Mesothelial cell of epicardium (in vitro differentiated cells): ENCODE measurements at places on chromosomes 7 and 10.
A peak's percentile ranks its signal among the peaks of the same experiment; 100 is the strongest.

DNA sequence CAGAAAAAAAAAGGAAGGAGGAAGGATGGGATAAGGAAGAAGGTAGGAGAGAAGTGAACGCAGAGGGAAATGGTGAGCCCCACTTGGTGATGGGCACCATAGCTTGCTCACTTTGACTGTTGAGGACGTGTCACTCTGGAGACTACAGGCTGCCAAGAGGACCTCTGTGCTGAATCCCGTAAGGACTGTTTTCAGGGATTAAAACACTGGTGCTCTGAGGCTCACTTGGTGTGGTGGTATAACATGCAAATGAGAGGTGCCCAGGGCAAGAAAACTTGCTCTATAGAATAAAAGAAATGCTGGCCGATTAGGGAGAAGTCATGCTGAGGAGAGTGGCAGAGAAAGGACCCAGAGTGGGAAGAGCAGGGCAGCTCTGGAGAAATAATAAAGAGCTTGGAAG is 5.3 kb upstream of the IL2RA start:
- no peak for DNase-seq

DNA sequence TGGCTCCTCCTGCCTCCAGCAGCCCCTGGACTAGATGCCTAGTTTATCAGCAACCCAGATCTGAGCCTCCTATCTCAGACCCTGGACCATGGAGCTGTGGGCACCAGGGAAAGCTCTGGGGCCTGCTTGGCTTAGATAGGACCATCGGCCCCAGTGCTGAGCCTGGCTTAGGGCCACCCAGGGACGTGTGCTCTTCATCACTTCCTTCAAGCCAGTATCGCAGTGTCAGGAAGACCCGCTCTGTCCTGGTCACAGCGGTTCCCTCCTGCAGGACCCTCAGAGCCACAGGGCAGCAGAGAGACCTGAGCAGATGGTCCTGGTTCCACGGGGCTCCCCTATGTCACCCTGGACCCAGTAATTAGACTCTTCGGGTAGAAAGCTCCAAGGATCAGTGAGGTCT is 105.7 kb upstream of the FAM20C start:
- DNase-seq: no peak

DNA sequence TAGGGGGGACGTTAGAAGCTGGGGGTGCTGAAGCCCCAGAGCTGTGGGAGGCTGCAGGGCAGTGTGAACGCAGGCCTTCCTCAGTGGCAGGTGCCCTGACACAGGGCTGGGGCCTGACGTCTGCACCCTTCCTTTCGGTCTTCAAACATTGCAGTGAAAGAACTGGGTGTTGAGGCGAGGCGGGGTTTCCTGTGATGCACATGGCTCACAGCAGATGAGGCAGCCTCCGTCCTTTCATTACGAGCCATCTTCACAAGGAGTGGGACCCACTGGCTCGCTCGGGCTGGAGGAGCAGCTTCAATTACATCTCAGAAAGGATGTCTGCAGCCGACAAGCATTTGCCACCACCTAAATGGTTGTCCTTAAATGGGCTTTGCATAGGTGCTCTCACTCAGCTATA is 180.3 kb upstream of the SHH start:
- no peak for DNase-seq

GRCh38 chr7:117982071-117983055 is 109.1 kb upstream of the CTTNBP2 start:
- DNase-seq: no peak

- no peak for DNase-seq
Measured at GRCh38 chr10:124262234-124262865, 156.4 kb downstream of the OAT start.

- DNase-seq: no peak
Measured at GRCh38 chr10:122981066-122981464, 864 bp downstream of the PSTK start.

DNA sequence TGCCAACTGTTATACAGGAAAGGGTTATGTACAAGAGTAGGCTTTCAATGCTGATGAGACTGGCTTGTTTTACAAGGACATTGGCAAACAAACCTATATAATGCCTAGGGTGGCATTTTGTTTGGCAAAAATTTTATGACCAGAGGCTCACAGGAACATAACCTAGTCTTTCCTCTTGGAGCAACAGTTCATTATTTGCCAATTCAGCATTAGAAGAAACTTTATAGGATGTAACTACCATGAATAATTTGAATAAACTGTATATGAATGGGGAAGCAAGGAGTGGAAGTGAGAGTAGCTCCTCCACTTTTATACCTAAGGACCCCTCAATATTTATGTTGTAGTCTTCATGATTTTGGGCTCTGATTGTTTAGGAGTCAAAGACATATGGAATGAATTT is 103.9 kb upstream of the WAC start:
- DNase-seq: no peak

- no peak for DNase-seq
Measured at GRCh38 chr10:97542169-97543024, 30.2 kb upstream of the ANKRD2 start.

GRCh38 chr10:128864554-128865295 is 602.3 kb upstream of the MGMT start:
- DNase-seq: no peak

- no peak for DNase-seq
Measured at GRCh38 chr10:6385665-6386064, 182.9 kb downstream of the PFKFB3 start.

DNA sequence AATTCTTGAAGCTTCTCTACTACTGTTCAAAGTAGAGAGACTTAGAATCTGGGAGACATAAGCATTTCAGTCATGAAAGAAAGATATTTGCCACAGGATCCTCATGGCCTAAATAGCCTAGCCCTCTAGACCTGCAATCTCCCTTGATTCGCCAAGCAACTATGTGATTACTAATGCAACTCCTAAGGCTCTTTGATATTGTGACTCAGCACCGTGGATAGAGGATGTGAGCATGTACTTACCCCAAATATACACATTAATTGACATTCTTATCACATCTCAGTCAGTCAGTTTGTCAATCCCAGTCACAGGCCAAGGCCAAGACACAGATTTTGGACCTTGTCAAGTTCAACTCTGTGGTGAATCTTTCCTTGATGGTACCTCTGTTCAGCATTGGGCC is 42.6 kb downstream of the GPR37 start:
- DNase-seq: no peak

DNA sequence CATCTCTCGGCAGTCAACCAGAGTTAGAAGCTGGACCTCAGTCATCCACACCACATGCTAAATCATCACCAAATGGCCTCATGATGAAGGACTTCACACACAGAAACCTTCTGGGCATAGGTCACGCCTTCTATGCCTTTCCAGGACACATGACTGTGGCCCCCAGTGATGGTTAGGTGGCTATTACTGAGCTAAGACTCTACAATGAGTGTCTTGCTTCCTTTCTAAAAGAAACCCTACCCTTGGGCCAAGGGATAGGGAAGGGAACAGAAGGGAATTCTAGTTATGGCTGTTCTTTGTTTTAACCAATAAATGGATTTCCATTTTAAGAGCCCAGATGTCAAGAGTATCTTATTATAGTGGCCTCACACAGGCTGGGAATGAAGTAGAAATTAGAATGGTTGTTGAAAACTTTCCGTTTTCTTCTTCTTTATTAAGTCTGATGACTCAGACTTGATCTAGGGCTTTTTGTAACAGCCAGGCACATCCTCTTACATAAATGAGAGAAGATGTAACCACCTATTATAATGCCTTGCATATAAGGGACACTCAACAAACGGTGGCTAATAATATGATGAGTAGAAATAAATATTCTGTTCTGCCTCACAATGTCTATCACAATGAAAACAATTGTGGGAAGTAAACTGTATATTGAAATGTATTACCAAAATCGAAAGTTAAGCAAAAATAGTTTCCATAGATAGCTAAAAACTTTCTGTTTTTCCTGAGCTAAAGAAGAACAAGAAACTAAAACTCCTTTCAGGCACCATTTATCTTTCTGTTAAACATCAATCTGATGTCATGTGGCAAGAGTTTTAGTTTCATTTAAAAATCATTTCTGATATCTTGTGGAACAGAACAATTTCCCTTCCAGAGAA is 62.5 kb upstream of the TOMM7 start:
- DNase-seq: no peak

GRCh38 chr7:130114776-130115175 is 44.4 kb downstream of the KLHDC10 start:
- no peak for DNase-seq

- DNase-seq: no peak
Measured at GRCh38 chr7:24409431-24410024, 125.5 kb downstream of the NPY start.

GRCh38 chr10:35613597-35614226 is 8.6 kb downstream of the GJD4 start:
- DNase-seq: no peak

- DNase-seq: no peak
Measured at GRCh38 chr10:130377986-130378540, 241.9 kb downstream of the GLRX3 start.

GRCh38 chr10:1050145-1050544 is 1.2 kb upstream of the IDI1 start:
- no peak for DNase-seq

GRCh38 chr10:59839576-59839975 is 66.8 kb downstream of the CCDC6 start:
- DNase-seq: no peak

DNA sequence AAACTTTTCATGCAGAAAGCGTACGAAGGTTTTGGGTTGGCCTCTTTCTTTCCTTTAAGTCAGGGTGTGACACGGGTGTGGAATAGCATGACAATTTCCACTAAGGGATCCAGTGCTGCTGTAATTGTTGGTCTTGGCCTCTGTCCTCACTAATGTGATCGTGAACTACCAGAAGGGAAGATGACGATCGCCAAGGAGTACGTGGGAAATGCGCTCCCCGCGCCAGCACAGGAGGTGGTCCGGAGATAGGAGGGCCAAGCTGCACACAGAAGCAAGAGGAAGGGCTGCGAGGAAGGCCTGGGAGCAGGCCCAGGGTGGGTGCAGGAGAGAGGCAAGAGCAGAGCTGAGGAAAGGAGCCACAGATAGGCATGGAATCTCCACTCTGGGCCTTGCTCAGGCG is 79.7 kb upstream of the PODXL start:
- DNase-seq: no peak

- DNase-seq: peak; percentile 47
Measured at GRCh38 chr10:8047452-8048280, 6.8 kb upstream of the GATA3 start.

GRCh38 chr7:17822547-17823173 is 117.6 kb downstream of the SNX13 start:
- DNase-seq: no peak

GRCh38 chr10:124030061-124030460 is 63.3 kb downstream of the CHST15 start:
- no peak for DNase-seq

DNA sequence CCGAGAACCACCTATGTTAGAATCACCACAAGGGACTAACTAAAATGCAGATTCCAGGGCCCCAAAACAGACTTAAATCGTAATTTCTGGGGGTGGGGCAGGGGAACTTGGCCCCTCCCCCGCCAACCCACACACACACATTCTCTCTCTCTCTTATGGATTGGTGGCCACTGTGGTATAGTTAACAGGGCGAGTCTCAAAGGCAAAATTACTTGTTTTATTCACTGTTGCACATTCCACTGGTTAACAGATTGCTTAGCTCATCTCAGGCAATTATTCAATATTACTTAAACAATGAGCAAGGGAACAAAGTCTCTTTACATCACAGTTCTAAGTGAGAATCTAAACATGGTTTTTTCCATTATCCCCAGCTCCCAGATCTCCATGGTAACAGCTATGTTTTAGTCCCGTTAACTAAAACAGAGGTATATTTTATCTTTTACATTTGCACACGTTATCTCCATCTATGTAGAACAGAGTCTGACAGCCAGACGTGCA is 38.5 kb downstream of the IGF2BP3 start:
- DNase-seq: no peak

- no peak for DNase-seq
Measured at GRCh38 chr10:63886281-63887022, 365.3 kb downstream of the REEP3 start.

- no peak for DNase-seq
Measured at GRCh38 chr7:109763611-109764010, 1193.9 kb downstream of the DNAJB9 start.

GRCh38 chr7:116511552-116512519 is 12.3 kb downstream of the CAV2 start:
- DNase-seq: no peak

DNA sequence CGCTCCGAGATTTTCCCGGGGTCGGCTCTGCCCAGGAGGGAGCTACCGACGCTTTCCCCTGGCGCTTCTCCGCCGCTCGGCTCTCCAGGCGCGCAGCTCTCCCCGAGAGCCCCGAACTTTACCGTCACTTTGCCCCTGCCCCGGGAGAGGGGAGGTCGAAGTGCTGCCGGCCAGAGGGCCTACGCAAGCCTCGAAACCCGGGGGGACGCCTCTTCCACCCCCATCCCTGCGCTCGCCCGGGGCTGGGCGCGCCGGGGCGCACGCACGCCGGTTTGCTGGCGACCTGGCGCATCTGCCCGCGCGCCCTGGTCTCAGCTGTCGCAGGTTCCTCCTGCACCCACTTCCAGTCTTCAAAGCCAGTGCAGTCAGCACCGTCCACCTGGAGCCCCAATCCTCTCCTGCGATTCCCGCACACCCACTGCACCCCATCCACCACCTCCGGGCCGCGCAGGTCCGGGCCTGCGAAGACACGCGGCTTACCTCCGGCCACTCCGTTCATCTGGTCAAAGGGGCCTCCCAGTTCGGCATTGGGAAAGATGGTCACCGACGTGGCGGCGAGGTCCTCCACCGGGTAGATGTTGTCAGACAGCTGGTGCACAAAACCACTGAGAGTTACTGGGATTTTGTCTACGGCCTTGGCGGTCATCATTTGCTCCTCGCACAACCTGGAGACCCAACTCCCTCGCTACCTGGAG is 638 bp downstream of the EGR2 start:
- DNase-seq: peak; percentile 45

- no peak for DNase-seq
Measured at GRCh38 chr10:110758128-110758765, 113.5 kb upstream of the PDCD4 start.

- no peak for DNase-seq
Measured at GRCh38 chr7:7529328-7529727, 6.3 kb downstream of the COL28A1 start.

DNA sequence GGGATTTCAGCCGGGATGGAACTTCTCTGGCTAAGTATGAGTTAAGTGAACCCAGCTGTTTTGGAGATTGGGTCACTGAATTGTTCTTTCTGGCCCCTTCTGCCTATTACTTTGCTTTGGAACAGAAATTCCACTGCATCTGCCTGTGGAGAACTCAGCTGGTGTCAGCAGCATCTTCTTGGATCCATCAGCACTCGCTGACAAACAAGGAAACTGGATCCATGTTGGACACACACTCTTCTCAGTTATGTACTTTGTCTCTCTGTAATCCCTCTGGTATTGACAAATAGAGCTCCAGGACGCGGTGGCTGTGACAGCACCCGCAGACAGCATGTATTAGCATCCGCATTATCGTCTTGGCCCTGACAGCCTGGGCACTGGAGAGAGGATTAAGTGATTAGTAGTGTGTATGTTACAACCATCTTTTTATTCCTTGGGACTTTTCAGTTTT is 73.0 kb upstream of the BMPER start:
- DNase-seq: no peak

- DNase-seq: no peak
Measured at GRCh38 chr7:117250801-117251200, 72.1 kb downstream of the WNT2 start.
